ENCODE measurements at places on chromosomes 4 and X.

GRCh38 chr4:184280591-184281071, 63.0 kb upstream of the ENPP6 start:
- no peak for DNase-seq

- DNase-seq: no peak
Observed at GRCh38 chrX:22365460-22365859, 92.7 kb downstream of the CBLL2 start.

DNA sequence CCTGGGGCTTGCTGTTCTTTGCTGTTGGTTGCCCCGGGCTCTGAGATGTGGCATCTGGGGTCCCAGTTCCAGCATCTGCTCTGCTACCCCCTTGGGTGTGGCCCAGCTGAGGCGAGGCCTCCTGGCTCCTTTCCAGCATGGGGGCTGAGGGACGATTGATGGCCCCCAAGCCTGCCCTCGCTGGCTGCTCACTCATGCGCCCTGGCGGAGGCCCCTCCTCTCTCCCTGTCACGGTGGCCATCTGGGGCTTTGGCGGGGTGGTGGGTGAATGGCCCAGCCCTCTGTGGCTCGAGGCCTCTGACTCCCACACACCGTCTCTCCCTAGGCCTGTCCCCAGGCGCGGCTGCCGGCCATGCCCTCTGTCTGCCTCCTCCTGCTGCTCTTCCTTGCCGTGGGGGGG, 1.8 kb downstream of the PLXNA3 start:
- DNase-seq: no peak

GRCh38 chrX:19256986-19257385, 86.7 kb upstream of the PDHA1 start:
- DNase-seq: no peak

DNA sequence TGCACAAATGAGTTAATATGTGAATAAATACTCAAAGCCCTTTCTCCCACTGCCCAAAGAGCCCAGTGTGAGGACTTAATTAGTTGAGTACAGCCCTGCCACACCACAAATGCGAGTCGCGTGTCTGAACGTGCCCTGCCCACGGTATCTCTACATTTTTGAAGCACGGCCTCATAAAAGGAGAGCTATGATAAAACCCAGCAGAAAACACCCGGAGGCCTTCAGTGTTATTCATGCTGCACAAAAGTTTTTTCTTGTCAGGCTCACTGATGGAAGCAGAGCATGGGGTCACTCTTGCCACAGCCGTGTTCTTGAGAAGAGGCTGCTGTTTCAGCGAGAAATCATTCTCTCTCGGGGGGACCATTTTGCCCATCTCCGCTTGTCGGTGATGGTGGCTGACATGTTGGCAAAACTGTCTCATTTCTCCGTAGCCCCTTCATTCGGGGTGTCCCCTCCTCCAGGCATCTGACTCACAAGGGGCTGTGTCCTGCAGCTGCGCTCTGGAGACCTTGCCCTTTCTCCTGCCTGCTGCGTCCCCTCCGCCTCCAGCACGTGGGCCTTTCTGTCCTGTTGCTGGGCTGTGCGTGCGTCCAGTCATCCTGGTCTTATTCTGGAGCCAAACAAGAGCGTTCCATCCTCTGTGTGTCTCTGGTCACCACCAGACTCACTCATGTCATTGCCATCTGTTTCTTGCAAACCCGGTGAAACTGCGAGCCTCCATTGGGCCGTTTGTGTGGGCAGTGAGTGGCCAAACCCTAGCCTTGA, 88.8 kb downstream of the SORCS2 start:
- no peak for DNase-seq

DNA sequence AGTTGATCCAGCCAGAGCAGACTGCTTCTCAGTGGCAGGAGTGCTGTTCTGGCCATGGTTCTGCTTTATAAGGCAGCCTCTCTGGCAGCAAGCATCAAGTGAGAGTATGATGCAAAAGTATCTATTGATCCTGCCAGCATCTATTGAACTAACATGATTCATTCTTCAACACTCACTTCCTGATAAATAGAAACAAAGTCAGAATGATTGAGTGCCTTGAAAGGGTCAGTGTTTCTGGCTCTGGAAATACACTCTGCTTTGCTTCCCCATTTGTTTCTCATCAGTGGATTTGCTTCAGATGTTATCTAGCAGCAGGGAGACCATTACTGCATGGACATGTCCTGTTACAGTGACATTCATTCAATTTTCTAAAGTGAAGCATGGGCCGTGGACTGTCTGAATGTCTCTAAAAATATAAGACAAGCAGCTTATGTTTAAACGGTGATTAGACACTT, 66.2 kb upstream of the FRAS1 start:
- no peak for DNase-seq

All from dorsolateral prefrontal cortex (tissue), 122 donors.